ENCODE measurements at places on chromosomes 12 and 14.
A peak's percentile ranks its signal among the peaks of the same experiment; 100 is the strongest.

- DNase-seq = peak; percentile 67
Measured at GRCh38 chr12:117857632-117858612, 110.9 kb downstream of the KSR2 start.

GRCh38 chr14:21083565-21084325 lies 13.6 kb downstream of the ARHGEF40 start:
- DNase-seq = no peak

DNA sequence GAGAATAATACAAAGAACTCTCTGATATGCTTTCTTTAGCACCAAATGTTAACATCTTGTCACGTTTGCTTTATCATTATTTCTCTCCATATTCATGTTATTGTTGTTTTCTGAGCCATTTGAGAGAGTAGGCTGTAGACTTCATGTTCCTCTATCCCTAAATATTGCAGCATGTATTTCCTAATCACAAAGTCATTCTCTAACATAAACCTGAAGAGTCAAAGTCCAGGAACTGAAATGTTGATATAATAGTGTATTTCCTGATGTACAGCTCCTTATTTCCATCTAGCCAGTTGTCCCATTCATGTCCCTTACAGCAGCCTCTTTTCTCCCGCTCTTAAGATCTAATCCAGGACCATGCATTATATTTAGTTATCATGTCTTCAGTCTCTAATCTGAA lies 72.8 kb downstream of the SPATS2 start:
- no peak for DNase-seq

DNA sequence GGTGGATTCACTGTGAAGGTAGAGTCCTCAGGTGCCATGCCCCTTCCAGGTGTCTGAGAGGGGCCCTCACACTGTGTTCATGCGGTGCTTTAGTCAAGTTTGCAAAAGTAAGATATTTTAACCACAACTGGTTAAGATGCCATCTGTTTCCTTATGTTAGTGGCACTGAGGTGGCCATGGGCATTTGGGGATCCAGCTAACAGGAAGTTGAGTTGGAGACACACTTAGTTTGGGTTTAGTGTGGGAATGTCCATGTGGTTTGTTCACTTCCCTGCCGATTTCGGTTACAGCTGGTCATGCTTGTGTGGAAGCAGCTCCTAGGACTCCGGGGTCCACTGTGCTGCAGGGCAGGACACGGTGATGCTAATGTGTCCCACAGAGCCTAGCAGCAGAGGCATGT lies 17.3 kb upstream of the ABHD12B start:
- DNase-seq = no peak

GRCh38 chr12:124130691-124131591 lies 157.9 kb downstream of the ZNF664 start:
- no peak for DNase-seq

DNA sequence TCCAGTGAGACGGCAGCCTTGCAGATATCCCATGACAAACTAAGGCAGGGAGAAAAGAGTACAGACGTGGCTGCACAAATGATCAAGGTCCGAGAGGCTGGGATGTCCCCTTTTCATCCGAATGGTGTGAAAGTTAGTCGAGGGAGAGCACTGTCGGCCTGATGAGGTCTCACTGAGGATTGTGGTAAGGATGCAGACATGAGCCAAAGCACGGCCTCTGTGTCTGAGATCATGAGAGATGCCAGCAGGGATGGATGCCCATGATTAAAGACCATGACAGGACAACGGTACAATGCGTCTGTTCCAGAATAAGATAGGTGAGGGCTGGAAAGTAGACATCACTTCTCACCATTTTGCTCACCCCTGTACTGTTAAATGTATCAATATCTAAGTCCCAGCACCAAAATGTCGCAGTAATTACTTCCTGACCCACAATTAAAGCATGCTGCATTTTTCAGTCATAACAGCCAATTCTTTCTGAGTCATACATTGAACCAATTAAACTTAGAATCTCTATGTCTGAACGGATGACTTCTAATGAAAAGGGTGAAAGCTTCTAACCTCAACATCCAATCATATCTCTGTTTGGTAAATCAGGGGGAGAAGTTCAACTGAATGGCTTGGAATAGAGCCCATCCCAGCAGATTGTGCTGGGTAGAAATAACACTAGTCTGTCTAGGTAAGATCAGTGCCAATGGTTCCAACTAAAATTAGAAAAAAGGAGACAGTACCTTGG lies 249.6 kb upstream of the SOX5 start:
- DNase-seq = no peak

- no peak for DNase-seq
Measured at GRCh38 chr14:74959596-74960180, 4.3 kb upstream of the PGF start.

- no peak for DNase-seq
Measured at GRCh38 chr14:39447175-39447661, 15.0 kb upstream of the FBXO33 start.

DNA sequence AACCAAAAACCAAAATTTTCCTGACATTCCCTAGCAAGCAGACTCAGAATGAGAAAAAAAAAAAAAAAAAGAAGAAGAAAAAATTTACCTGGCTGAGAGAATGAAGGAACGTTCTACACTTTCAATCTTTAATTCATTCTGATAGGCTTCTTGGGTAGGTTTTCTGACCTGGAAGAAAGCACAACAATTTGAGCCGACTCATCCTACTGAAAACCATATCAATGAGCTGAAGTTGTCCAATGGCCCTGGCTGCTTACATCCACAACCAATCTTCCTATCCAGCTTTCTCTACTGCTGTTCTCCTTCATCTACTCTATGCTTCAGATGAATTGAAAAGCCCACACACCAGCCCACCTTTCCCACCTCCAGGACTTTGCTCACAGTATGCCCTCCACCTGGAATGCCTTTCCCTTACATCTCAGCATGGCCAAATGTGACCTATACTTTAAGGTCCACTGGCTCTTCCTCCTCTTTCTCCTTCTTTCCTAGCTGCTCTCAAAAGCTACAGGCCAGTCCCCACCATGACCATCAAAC lies 31.6 kb upstream of the NR2C1 start:
- no peak for DNase-seq

DNA sequence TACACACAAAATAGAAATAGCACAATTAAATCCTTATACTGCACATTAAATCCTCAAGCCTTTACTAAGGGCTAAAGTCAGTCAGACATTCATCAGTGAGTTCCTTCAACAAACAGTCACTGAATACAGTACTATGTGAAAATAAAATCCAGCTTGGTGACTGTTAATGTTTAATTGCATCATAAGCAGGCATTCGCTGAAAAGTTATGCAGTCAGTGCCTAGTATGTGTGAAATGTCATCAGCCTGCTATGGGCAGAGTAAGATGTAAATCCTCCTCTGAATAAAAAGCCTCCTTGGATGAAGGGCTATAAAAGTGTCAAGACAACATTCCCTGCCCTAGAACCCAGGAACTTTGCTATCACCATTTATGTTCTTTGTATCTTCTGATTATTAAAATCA lies 116.4 kb downstream of the PRICKLE1 start:
- DNase-seq = no peak

GRCh38 chr12:114476159-114476558 lies 70.2 kb upstream of the TBX5 start:
- no peak for DNase-seq

DNA sequence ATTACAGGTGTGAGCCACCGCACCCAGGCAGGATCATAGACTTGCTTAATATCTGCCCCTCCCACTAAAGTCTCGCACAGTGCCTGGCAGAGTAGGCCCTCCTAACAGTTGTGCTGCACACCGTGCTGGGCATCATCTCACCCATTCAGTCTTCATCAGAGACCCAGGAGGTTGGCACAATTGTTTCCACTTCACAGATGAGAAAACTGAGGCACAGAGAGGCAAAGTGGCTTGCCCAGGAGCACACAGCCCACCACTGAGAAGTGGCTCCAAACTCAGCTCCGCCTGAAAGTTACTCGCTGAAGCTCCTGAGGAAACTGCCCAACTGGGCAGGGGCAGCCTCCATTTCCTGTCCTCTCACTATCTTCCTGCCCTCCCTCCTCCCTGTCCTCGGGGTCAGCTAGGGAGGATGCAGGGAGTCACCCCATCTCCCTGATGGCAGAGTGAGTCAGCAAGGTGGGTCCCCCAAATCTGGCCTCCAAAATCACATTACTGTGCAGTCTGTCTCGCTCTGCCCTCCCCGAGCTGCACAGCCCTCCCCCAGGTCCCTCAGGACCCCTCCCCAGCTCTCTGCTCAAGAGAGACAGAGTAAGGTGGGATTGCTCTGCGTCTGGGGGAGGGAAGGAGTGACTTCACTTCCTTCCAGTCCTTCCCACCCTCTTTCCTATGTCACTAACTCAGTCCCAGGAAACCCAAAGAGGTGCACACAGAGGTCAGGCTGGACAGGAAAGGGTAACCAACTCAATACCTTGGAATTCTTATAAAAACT lies 5.7 kb downstream of the SLC8B1 start:
- DNase-seq = no peak

- DNase-seq = no peak
Measured at GRCh38 chr12:3257411-3257810, 180.2 kb downstream of the TSPAN9 start.

- DNase-seq = no peak
Measured at GRCh38 chr14:104435147-104436046, 144.2 kb upstream of the C14orf180 start.

GRCh38 chr12:132284827-132285741 lies 44.3 kb downstream of the GALNT9 start:
- no peak for DNase-seq

DNA sequence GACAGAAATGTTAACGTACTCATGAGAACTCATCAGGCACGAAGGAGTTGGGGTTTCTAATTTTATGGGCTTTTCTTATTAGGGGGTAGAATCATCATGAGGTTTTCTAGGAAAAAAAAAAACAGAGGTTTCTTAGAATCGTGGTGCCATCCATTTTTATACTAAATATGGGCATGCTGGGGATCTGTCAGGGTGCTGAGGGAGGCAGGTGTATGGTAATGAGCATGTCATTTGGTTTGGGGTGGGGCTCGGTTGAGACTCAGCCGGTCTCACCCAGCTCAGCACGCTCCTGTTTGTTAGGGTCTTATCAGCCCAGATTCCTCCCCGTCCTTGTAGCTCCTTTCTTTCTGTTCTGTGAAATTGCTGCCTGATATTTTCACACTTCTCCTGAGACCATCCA lies 98.2 kb downstream of the DICER1 start:
- DNase-seq = no peak

DNA sequence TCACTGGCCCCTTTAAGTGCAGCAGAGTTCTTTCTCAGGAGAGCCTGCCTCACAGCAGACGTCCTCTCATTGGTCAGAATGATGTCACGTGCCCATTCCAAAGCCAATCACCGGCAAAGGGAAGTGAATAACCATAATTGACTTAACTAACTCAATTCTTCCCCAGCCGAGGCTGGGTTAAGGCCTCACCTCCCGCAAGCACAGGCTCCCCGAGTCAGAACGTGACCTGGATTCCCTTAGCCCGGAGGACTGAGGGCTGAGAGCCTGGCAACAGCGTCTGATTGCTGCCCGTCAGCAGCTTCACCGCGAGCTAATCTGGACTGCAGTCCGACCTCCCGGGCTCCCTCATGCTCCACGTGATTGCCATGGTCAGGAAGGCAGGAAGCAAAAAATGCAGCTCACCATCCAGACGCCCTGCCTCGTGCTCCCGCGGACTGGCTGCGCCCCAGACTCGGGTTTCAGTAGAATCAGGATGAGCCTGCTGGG lies 92.1 kb upstream of the FZD10 start:
- no peak for DNase-seq

DNA sequence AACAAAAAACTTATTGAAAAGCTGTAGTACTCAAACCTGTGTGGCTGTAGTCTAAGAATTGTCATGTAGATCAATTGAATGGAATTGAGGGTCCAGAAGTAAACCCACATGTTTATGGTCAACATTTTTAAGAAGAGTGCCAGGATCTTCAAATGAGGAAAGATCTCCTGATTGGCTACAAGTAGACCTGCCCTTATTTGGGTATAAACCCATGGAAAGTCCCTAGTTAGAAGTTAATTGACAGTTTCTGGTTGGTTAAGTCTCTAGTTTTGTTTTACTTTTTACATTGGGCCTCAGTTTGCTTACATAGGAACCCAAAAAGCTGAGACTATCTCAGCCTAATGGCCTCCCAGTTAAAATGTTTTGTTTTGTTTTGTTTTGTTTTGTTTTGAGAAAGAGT lies 91.9 kb upstream of the RESF1 start:
- DNase-seq = no peak

- DNase-seq = no peak
Measured at GRCh38 chr14:51445001-51445390, 204.9 kb downstream of the TMX1 start.

GRCh38 chr12:71652656-71653055 lies 11.0 kb downstream of the ZFC3H1 start:
- DNase-seq = no peak

- no peak for DNase-seq
Measured at GRCh38 chr12:1882850-1883470, 35.5 kb downstream of the CACNA2D4 start.

DNA sequence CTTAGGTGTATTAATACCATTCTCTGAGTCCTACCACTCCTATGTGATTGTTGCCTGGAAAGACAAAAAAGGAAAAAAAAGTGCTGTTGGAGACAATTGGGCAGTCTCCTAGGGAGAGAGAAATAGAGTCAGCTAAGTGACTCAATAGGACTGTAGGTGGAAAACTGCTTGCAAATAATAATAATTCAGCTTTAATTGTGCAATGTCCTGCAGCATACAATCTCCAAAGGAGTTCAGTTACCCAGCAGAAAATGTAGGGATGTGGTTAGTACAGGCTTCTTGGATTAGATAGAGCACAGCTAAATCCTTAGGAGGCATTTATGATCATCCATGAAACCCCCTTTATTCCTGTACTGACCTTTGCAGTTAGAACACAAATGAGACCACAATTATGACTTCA lies 3.0 kb upstream of the SRSF9 start:
- no peak for DNase-seq

DNA sequence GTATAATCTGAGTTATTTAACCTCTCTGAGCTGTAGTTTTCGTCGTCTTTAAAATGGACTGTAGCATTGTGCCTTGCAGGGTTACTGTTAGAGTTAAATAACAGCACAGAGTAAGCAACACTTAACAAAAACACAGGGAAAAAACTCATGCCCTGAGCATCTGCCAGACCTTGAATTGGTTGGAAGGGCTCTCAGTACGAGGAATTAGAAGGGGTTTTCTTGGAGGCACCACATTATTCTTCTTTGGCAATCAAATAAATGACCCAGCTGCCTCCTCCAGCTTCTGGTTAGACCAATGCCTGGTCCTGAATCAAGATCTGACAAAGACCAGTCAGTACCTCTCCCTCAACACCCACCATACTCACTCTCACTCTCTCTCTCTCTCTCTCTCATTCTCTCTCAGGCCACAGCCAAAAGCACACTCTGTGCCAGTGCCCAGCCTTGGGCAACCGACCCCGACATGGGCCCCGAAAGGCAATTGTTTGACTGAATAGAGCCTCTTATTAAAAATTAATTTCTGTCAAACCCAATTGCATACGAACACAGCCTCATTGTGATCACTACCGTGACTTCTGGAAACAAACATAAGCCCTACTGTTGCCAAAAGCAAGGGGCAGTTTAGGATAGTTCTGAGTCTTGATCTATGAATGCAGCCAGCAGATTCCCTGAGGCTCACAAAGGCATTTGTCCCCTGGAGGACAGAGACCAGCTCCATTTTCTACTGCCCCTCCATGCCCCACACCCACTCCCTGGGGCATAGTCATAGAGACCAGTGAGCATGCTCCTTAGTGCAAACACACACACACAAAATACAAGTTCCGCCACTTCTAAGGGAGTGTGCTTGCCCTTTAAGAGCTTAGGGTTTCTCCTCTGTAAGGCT lies 23.9 kb downstream of the DUSP6 start:
- DNase-seq = no peak

GRCh38 chr12:104866291-104866690 lies 91.8 kb downstream of the SLC41A2 start:
- no peak for DNase-seq

GRCh38 chr14:48401321-48401720 lies 725.9 kb upstream of the MDGA2 start:
- no peak for DNase-seq

Measured in iPS DF 6.9 (cell line).